Hematopoietic multipotent progenitor cell treated with erythropoietin and hydrocortisone succinate and interleukin-3 and kit ligand, for 15 days (in vitro differentiated cells): ENCODE measurements at places on chromosomes 7 and 10.

GRCh38 chr10:59881640-59882039 lies 24.7 kb downstream of the CCDC6 start:
- no peak for DNase-seq

DNA sequence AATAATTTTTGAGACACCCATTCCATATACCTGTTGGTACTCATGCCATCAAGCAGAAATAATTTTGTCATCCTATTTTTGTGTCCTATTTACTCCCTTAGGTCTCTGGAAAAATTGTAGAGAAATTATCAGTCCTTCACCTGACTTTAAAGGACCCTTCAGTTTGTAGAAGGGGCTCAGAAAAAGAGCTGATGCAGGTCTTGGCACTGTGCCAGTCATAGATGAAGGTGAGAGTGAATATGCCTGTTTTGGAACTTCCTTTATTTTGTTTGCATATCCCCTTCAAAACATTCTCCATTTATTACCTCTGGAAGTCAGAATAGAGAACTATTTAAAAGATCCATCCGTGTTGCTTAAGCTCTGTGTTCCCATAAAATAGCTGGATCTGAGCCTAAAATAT lies 321.0 kb upstream of the TPK1 start:
- DNase-seq, result no peak

GRCh38 chr7:7967886-7968543 lies 581 bp upstream of the GLCCI1 start:
- DNase-seq, result peak; percentile 29

DNA sequence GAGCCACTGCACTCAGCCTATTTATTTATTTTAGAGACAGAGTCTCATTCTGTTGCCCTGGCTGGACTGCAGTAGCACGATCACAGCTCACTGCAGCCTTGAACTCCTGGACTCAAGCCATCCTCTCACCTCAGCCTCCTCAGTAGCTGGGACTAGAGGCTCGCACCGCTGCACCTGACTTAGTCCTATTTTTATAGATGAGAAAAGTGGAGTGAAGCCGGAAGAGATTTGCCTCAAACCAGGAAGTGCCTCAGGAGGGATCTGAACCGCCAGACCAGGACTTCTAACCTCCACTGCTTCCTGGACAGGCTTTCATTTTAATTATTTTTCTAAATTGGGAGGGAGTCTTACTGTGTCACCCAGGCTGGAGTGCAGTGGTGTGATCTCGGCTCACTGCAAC lies 17.5 kb upstream of the CLIP2 start:
- no peak for DNase-seq

DNA sequence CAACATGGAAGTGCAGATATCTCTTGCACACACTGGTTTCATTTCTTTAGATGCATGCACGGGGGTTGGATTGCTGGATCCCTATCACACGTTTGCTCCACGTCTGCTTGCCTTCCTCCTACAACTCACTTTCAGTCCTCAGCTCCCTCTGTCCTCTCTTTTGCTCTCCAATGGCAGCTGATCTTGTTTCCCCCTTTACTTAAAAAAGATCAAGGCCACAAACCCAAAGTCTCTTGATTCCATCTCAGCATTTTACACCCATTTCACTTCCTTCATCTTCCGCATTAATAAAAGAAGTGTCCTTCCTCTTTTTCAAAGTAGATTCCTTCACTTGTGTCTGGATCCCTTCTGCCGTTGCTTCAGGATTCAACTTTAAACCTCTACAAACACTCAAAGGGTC lies 245.2 kb downstream of the DOCK4 start:
- no peak for DNase-seq

DNA sequence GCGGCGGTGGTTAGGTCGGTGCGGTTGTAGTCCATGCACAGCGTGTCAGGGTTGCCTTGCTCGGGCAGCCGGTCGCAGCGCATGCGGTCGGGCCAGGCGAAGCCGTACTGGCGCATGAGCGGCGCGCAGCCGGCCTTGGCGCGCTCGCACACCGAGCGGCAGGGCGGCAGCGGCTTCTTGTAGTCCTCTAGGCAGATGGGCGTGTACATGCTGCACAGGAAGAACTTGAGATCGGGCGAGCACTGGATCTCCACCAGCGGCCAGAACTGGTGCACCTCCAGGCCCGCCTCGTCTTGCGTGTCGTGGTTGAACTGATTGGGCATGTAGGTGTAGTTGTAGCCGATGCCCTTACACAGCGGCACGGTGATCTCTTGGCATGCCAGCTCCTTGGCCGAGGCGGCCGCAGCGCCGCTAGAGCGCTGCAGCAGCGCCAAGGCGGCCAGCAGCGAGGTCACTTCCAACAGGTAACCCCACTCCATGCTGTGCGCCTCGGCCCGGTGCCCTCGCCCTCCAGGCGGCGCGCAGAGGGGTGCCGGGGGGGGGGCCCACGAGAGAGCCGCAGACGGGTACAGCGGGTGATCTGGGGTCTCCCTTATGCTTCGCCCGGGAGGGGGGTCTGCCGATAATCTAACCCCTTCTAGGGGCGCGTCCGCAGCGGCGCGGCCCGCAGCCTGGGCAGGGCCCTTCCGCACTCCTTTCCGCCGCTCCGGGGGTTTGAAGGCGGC lies 983 bp downstream of the FZD8 start:
- DNase-seq, result no peak

GRCh38 chr7:128666200-128666599 lies 5.9 kb upstream of the GARIN1A start:
- no peak for DNase-seq

GRCh38 chr10:94193466-94193924 lies 169.2 kb downstream of the NOC3L start:
- DNase-seq, result no peak

DNA sequence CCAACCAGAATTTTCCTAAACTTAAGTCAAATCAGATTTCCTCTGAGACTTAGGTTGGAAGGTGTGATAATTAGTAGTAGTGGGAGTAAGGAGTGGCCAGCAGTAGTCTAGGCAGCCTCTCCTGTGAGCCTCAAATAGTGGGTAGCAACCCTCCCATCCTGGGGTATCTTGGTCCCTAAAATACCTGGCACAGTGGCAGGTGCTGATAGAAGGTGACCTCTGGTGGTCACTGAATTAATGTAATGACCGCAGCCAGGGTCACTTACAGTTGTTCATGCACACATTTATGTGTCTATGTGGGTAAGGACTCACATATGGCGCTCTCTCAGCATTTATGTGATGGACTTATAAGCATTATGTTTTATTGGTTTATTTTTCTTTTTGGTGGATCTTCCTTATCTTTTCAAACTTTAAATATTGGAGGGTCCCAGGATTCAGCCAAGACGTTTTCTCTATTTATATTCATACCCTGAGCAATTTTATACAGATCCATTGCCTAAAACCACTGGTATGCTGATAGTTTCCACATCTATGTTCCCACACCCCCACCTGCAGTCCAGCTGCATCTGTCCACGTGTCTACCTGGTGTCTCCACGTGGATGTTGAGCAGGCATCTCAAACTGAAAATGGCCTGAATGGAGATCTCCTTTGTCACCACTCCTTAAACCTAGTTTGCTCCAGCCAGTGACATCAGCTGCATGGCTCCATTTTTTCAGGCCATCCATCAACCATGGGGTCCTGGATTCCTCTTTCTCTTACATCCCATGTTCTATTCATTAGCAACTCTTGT lies 18.3 kb downstream of the BMPER start:
- no peak for DNase-seq

DNA sequence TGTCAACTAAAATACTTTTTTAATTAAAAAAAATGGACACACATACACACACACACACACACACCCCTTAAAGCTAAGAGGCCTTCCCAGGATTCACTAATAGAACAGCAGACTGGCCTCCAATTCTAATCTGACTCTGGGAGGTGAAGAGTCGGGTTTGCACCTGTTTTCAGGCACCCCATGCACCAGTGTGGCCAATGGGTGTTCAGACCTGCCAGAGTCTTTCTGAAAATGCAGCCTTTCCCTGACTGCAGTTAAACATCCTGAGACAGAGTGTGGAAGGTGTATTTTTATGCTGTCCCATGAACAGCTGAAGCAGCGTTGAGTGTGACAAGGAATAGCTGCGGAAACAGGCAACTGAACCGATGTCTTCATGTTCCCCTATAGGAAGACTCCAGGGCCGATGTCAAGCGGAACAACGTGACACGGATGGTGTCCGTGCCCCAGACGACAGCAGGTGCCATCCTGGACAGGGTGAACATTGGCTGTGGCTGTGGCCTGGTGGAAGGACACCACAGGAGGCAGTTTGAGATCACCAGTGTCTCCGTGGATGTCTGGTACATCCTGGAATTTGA lies 74.6 kb upstream of the LYZL2 start:
- DNase-seq, result no peak

GRCh38 chr7:30971840-30972563 lies 8.2 kb downstream of the GHRHR start:
- DNase-seq, result no peak

DNA sequence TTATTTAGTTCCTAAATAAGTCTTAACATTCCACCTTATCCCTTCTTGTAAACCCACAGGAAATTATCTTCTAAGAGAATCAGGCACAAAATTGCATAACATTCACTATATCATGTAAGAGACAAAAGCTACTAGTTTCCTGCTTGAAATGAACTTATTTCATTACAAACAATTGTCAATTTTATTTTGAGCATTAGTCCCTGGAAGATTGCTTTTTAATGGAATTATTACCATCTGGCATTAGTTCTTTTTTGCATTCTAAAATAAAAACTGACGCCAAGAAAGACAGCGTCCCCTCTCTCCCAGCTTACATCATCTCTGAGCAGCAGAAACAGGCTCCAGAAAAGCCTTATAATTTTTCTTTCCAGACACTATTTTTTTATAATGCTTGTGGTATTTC lies 121.8 kb downstream of the NOC3L start:
- DNase-seq, result no peak

GRCh38 chr7:124856299-124856888 lies 73.2 kb downstream of the POT1 start:
- DNase-seq, result peak; percentile 35

DNA sequence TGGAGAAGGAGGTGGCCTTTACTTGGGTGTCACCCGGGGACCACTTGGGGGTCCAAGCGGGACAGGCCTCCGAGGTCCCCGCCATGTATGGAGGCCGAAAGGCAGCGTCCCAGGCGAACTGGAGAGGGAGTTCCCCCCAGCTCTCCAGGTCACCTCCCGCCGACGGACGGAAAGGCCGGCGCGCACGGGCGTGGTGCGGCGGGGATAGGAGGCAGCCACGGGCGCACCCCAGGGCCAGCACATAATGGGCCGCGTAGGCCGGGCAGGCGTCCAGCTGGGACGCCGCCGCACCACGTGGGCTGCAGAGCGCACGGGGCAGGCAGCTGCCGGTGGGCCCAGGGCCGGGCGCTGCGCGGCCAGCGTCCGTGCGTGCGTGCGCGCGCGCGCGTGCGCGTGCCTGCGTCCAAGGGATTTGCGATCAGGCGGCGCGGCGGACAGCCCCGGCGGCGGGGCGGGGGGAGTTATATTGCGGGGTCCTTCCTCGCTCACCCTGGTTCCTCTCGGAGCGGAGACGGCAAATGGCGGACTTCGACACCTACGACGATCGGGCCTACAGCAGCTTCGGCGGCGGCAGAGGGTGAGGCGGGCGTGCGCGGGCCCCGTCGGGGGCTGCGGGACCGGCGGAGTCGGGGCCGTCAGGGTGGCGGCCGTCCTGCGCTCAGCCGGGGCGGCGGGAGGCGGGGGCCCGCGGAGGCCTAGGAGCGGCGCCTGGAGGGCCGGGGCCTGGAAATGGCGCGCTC lies at the start of gene EIF4H:
EIF4H (plus strand) TSS at position 491 of the 740 bp plus-strand sequence; CDS start at position 519, 28 bp downstream.
- peak; percentile 93 for DNase-seq

DNA sequence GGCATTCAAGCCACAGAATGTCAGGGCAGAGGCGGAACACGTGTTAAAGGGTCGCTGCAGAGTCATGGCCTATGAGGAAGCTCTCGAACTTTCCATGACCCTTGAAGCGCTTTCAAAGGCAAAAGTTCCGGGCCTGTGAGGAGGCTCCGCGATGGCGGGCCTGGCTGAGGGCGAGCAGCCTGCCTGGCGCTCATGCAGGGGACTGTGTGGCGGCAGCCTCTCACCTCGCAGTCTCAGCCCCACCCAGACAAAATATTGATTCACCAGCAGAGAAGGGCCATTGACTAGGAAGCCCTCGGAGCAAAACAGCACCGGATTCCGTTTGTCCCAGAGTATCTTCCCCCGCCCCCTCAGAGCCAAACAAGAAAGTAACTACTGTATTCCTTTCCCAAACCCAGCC lies 12.8 kb upstream of the CNNM1 start:
- no peak for DNase-seq
